ENCODE measurements at places on chromosomes 11 and 22.

GRCh38 chr11:78572394-78572793 lies 2.3 kb downstream of the NARS2 start:
- no peak for DNase-seq

GRCh38 chr11:70928854-70929598 lies 323.4 kb downstream of the SHANK2 start:
- DNase-seq = no peak

DNA sequence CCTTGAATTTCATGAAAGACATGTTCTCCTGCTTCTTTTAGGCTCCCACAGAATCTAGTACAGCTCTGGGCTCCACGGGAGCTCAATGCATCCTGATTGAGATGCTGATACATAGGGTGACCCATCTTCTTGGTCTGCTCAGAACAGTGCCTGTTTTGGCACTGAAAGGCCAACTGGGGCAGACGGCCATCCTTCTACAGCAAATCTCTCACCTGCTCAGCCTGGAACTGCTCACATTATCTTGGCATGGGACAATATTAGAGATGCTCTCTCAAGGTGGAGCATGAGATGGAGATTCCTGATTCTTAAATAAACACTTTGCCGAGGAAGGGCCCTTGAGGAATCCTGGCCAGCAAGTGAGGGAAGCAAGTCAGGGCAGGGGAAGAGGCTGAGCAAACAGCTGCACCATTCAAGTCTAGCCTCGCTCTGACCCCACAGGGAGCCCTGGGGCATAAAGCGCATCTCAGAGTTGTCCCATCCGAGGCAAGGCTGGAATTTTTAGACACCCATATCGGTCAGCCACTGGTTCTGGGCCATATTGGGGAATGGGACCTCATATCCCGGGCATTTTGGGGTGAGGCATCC lies 58.4 kb upstream of the CSNK2A3 start:
- DNase-seq = no peak

GRCh38 chr11:80505771-80506170 lies 1064.9 kb upstream of the TENM4 start:
- DNase-seq = no peak

DNA sequence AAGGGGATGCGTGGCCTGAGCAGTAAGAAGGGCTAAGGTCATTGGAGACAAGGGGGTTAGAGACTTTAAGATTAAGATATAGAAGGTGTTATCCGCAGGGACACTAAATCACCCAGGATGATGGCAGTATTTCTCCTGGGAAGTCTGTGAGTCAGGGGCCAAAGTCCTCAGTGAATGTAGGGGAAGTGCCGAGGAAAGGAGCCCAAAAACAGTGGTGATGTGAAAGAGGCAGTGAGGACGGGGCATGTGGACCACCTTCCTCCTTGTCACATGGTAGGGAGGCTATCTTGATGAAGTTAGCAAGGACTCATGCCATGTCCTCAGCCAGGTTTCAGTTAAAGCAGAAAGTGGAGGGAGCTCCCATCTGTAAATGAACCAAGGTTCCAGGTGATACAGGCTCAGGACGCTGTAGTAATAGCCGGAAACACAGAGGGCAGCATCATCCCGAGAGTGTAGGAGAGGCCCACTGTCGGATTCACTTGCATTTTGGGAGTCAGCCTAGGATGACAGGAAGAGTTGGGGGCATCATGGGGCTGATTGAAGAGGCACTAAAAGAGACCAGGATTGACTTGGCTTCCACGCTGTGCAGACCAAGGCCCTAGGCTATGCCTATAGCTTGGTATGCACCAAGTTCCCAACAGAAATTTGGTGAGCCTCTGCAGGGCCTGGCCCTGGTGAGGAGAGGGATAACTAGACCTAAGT lies 33.5 kb downstream of the WEE1 start:
- DNase-seq = no peak

- DNase-seq = no peak
These were observed 13.3 kb upstream of the RASL10A start for GRCh38 chr22:29328566-29329500.

DNA sequence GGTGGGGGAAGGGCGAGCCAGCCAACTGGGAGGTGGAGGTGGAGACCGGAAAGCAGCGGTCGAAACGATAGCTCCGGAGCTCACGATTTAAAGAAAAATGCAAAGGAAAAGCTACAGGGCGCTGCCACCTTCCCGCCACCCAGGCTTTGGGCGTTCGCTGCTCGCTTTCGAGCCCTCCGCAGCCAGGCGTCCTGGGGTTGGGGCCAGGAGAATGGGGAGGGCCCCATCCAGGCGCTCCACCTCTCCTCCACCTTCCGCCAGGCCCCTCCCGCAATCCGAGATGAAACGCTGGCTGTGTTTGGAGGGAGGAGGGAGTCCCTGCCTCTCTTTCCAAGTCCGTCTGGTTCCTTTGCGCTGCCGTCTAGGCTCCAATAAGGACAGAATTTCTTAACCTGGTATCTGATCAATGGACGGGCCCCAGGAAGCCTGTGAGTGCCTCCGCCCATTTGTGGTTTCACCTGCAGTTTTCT lies 483 bp upstream of the ABTB2 start:
- DNase-seq = no peak

- DNase-seq = no peak
These were observed 64.8 kb downstream of the APOL5 start for GRCh38 chr22:35782504-35782903.

DNA sequence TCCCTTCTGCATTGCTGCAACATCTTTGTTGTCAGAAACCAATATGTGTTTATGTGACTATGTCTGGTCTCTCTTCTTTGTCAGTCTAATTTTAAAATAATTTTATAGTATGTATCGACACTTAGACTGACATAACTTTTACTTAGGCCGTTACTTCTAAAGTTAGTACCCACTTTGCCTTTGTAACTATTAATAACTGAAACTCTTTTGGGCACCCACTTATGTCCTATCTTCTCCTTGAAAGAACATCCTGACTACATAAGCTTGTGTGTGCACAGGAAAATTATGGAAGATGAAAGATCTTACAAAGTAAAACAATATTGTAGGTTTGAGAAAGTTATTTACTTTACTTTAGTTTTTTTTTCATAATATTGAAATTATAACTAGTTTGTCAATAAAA lies 230.4 kb upstream of the CCDC179 start:
- DNase-seq = no peak

DNA sequence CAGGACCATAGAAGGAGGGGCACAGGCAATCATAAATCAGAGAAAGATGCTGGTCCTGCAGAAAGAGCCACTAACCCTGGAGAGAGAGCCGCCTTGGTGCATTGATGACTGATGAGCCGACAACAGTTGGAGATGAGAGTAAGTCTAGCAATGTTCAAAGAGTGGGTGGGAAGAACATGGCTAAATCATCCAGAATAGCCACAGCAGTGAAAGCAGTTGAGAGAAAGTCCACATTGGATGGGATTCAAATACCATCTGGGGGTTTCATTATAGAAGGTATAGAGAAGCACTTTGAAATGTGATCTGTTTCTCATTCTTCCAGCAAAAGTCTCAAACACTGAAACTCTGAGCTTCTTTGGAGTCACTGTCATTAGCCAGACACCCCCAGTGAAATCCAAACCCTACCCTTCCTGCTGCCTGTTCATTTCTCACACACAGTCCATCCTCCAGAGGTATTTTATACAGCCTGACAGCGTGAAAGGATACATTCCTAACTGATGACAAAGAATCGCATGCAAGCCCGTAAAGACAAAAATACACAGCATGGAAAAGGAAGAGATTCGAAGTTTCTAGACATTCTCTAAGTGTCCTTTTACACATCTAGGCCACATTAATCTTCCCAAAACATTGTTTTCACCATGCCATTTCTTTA lies 303.1 kb upstream of the MPPED2 start:
- no peak for DNase-seq

GRCh38 chr22:28435140-28435768 lies 244.4 kb downstream of the TTC28 start:
- DNase-seq = no peak

DNA sequence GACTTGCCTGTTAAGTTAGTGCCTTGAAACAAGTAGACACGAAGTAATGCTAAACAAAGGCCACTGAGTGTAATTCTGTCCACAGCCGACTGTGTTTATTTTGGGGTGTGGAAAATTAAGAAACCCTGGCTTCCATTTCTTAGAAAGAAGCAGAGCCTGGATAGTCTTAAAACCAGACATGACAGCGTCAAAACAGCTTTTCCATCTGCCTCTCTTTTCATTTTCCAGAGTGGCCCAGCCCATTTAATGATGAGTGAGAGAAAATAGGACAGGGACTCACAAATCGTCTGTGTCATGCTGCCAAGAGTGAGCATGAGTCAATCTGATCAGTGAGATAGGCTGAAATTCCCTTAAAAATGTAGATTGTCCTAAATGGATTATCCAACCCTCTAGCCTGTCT lies 485.9 kb downstream of the JRKL start:
- no peak for DNase-seq

DNA sequence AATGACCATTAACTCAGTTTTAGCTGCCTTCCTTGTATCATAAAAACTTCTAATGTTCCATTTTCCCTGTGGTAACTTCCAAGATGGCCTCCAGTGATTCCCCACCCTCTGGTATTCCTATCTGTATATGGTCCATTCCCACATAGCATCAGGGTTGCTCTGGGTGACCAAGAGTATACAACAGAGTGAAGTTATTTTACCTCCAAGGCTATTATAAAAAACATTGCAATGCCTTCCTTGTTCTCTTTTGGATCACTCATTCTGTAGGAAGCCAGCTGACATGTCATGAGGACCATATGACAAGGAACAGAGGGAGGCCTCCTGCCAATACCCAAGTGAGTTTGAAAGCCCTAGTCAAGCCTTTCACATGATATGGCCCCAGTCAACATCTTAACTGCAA lies 30.1 kb downstream of the ZNF280B start:
- DNase-seq = no peak

DNA sequence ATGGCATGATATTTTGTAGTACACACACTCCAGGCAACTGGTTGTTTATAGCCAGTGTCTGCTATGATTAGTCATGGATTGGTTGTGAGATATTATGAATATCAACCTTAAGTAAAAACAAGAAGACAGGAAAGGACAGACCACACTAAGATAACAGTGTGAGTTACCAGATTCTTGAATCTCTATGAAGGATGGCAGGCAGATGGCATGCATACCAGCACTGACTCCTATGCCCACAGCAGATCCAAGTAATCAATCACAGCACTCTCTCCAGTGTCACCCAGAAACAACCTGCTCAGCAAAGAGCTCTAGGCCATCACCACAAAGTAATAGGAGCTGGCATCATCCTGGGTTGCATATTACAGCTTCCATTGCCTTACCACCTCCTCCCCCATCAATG lies 116.6 kb downstream of the GALNT18 start:
- DNase-seq = no peak

GRCh38 chr11:86277741-86278140 lies 24.3 kb upstream of the HIKESHI start:
- DNase-seq = no peak

GRCh38 chr22:19713650-19714311 lies 522 bp upstream of the SEPTIN5 start:
- DNase-seq = no peak

GRCh38 chr11:68317147-68317785 lies 4.9 kb downstream of the LRP5 start:
- no peak for DNase-seq

DNA sequence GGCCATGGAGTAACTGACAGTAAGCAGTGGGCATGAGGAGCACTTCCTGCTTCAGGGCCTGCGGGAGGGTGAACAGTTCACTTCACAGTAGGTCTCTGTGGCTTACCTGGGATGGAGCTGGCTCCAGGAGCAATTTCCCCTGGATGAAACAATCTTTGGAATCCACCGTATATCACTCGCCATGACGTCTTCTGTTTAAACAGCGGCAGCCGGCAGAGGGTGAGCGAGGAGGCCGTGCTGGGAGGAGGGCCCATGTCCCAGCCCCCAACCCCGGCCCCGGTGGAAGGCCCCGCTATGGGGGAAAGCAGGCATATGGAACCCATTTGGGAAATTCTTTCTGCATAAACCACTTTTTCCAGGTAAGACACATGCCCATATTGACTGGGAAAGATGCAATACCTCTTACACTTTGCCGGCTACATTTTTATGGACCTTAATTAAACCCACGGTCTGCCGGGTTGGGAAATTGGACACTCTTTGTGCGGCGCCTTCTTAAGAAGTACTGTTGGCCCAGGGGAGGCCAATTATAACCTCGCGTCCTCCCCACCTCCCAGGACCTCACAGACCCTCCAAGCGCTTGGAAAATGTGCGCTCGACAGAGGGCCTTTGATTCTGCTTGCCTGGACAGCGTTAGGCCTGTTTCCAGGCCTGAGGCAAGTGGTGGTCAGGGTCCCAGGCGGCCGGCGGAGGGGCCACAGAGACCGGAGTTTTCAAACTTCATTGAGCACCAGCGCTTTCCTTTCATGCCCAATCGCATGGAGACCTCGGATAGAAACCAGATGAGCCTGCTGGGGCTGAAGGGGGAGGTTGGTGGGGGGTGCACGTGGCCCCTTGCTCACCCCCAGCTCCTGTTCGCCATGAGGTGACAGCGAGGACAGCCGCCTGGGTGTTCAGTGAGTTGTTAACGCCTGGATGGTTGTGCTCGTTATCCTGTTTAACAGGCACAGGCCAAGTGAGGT lies 40.4 kb downstream of the SMIM38 start:
- no peak for DNase-seq

DNA sequence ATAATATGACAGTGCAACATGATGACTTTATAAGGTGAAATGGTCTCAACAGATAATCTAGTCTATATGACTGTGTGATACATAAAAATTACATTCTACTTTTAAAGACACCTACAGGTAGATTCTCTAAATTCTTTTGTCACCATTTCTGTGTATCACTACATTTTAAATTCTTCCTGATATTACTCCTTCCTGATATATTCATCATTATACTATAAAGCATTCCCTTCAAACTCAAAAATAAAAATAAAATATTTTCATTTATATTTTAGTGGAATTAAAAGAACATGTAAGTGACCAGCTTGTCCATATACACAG lies 1062.3 kb downstream of the DLG2 start:
- DNase-seq = no peak

DNA sequence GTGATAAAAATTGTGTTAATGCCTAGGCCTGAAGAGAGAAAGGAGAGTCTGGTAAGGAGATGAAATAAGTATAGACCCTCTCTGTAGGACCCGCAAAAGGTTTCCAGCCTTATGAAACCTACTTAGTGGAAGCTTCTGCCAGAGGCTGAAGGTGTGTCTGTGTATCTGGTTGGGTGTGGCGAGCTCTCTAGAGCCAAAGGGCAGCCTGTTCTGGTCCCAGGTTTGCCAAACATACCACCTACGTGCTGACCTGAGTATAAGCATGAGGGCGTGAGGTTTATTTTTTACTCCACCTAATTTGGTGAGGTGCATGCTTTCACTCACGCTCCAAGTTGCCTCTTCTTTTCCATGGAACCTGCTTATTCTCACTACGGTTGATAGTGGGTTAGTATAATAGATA lies 5.6 kb downstream of the CSTPP1 start:
- no peak for DNase-seq

- DNase-seq = no peak
These were observed 143.6 kb upstream of the POU2AF2 start for GRCh38 chr11:111101881-111102280.

DNA sequence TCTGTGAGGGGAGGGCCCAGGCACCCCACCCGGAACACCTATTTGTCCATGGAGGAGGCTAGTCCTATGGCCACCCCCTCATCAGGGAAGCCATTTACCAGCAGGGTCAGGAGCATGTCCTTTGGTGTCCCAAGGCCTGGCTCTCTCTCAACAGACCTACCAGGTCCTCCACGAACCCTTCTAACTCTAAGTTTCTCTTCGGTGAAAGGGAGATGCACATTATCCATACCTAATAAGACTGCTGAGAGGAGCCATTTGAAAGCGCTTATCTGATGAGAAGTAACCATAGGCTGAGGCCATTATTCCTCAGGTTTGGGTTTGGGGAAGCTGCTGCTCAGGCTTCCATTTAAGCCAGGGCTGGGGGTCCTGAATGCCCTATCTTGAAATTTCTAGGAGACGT lies 9.2 kb upstream of the TOP3B start:
- no peak for DNase-seq

GRCh38 chr22:35301372-35301874 lies 1.7 kb downstream of the TOM1 start:
- no peak for DNase-seq

All from T-helper 9 cell (primary cell).